Glutamatergic neuron (in vitro differentiated cells): ENCODE measurements at places on chromosomes 7 and 10. TPM values are rescaled to one million over a fixed set of nuclear protein-coding genes. Genes with fewer than 3 reads are reported as not detected.

DNA sequence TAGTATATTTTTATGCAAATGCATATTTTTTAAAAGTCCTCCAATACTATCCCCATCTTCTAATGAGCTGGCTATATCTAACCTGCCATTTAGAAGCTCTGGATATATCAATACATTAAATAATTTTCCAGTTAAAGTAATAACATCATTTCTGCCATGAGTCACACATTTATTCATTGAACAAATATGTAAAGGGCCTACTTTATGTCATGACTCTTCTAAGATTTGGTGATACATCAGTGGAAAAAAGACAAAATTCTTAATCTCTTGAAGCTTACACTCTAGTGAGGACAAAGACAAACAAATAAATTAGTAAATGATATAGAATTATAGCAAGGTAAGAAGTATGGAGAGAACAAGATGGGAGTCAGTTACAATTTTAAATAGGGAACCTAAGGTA, 716.8 kb upstream of the LRRTM3 start:
- DNase-seq: no peak

PPP1R17 gene
- total RNA-seq: 657 TPM

CPA2 gene
- total RNA-seq: not detected

DNA sequence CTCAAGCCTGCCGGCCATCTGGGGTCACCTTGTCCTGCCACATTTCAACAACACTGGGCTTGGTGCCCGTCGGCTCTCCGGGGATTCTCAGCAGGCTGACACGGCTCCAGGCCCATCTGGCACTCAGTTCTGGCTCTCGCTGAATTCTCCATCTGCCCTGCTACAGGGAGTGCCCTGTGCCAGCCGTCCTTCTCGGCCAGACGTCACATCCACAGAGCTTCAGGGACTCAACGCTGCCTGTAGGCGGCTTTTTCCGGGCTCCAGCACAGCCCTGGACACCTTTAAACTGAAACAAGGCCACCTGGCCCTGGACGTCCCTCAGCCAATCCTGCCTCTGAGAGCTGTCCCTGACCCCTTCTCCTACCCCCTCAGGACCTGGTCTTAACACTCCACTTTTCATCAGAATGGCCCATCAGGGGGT, 43.0 kb downstream of the TMEM130 start:
- peak; percentile 81 for DNase-seq

- DNase-seq: no peak
Observed at GRCh38 chr10:19922236-19922963, 106.2 kb downstream of the PLXDC2 start.

- no peak for DNase-seq
Observed at GRCh38 chr10:3893901-3894563, 109.0 kb upstream of the KLF6 start.

GRM8 gene
- 7.8 TPM for total RNA-seq

DNA sequence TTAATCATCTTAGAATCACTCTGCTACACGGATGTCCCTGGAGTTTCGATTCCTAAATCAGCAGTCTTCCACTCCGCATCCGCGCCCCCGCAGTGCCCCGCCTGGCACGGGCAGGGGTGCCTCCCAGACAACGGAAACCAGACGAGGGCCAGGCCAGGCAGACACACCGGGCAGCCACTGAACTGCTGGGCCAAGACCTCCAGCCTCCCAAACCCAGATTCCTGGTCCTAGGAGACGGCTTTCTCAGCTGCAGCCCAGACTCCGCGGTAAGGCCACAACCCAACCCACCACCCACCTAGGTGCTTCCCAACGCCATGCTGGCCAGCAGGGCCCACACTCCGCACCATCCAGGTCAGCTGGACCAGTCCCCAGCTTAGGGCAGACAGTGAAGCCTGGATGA, 33.2 kb downstream of the MAD1L1 start:
- DNase-seq: no peak

DNA sequence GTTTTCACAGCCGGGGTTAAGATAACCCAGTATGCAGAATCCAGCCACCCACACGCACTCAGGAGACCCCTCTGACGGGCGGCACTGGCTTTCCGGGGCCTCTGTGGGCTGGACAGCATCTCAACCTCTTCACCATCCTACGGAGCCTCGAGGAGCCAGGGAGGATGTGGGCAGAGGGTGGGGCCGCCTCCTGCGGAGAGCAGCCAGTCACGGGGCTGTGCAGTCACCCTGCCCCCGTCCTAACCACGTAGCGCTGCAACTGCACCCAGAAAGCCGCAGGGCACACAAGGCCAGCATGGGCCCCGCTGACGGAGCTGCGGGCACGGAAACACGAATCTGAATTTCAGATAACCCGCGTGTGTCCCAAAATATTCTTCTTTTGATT, 270.3 kb downstream of the ELFN1 start:
- no peak for DNase-seq

OPN4 gene
- not detected for total RNA-seq

DNA sequence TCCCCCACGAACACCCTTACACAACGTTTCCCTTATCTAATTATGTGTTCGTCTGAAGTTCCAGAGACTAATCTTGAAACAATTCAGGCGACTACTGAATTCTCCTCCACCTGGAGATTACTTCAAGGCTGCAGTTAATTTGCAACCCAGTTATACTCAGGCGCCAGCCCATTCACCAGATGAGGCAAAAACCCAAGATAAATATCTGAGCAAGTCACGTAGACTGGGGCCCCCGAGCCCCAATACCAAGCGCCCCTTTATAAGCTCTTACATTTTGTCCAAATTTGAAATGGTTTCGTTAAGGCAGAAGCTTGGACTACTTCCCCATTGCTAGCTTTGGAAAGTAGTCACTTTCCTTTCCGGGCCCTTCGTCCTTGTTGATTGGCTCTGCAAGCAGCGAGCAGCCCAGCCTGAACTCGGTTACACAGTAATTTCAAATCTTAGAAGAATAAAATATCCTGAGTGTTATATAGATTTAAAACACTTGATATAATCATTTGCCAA, 1.2 kb downstream of the TPK1 start:
- DNase-seq: no peak

OR2A12 gene
- total RNA-seq: not detected
